H1 (cell line): ENCODE measurements at places on chromosomes 4 and X.

DNA sequence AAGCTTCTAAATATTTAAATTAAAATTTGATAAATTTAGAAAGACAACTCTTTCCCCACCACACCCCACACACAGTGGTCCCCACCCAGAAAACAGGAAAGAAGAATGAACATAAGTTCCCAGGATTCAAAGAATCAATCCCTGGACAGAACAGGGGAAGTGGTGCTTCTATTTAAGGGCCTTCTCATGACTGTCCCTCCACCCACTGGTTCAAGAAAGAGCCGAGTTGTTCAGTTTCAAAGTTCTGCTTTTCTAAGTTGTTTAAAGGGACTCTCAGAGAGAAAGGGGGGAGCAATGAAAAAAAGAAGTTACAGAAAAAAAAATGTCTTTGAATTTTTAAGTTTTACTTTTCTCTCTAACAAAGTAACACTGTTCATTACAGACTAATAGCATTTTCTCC, 195.8 kb downstream of the PDGFC start:
- no peak for DNase-seq

DNA sequence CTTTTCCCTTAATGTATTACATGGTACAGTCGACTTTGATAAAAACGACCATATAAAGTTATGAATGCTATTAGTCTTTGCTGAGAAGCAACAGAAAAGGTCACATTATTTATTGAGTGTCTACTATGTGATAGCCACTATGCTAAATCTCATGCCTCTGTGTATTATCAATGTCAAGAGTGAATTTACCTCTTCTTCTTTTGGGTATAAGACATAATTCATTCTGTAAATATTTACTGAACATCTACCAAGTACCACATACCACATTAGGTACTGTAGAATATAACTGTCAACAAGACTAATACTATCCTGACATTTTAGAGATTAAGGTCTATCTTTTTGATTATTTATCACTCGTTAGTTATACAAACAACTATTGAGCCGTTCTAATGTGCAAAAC, 268.7 kb upstream of the FTHL17 start:
- DNase-seq, result no peak

GRCh38 chrX:97399400-97399799, 515.7 kb downstream of the RPA4 start:
- no peak for DNase-seq

DNA sequence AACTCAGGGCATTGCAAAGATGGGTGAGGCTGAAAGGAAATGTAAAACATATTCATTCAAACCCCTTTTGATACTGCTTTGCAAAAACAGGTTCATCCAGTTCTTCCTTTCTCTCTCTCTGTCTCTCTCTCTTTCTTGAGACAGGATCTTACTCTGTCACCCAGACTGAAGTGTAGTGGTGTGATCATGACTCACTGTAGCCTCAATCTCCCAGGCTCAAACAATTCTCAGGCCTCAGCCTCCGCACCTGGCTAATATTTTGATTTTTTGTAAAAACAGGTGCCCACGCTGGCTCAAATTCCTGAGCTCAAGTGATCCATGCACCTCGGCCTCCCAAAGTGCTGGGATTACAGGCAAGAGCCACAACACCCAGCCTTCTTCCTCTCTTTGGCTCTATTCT, 15.6 kb upstream of the DCHS2 start:
- no peak for DNase-seq

- no peak for DNase-seq
These were observed 120.0 kb downstream of the SH3RF1 start for GRCh38 chr4:169150806-169151205.

DNA sequence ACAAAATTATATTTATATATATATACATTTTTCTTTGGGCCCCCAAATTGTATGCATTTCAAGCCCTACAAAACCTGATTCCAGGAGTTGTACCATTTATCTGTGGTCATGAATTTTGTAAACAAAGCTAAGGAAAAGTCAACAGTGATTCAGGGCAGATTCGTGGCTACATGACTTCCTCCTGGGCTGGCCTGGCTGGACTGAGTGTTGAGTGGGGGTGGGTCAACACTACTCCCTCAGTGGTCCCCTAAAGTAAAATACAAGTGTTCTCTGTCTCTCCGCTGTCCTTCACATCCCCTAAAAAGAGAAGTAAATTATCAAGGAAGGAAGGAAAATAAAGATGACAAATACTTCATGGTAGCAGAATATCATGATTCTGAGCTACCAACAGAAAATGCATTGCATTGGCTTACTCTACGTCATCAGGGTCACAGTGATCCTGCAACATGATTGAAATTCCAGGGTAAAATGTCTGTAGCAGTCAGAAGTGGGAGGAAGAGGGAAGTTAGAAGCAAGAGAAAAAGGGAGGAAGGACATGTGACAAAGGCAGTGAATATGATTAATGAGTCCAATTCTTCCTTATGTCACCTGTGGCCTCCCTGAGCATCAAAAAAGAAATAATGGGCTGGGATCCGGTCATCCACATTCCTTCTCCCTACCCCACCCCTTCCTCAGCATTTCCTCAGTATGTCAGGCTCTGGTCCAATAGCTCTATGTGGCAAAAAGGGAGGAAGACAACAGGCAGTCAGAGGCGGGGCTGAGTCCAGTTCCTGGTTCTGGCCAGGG, 42.4 kb upstream of the MYOZ2 start:
- DNase-seq, result no peak

DNA sequence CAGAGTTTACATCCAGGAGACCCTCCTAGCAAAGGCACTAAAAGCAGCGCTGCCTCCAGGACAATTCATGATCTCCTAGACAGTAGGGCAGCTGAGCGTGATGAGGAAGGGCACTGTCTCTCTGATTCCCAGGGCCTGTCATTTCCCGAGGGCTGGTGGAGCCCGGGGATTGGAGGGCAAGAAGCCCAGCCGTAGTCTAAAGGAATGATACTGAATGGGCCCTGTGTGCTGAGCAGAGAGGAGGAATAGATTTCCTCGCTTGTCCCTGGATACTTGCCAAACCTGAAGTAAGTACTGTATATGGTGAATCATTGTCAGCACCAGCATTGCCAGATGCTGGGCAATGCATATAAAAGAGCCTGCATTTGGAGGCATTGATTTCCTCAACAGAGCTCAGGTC, 88.0 kb upstream of the SLITRK2 start:
- no peak for DNase-seq

- DNase-seq, result no peak
These were observed 67.8 kb downstream of the ABLIM2 start for GRCh38 chr4:8090744-8091301.
